ENCODE measurements at places on chromosomes 5 and 9.
A peak's percentile ranks its signal among the peaks of the same experiment; 100 is the strongest.

GRCh38 chr5:42984307-42984706 lies 55.8 kb downstream of the ANXA2R start:
- no peak for DNase-seq

- DNase-seq, result no peak
Observed at GRCh38 chr9:98081477-98082219, 25.1 kb downstream of the NANS start.

DNA sequence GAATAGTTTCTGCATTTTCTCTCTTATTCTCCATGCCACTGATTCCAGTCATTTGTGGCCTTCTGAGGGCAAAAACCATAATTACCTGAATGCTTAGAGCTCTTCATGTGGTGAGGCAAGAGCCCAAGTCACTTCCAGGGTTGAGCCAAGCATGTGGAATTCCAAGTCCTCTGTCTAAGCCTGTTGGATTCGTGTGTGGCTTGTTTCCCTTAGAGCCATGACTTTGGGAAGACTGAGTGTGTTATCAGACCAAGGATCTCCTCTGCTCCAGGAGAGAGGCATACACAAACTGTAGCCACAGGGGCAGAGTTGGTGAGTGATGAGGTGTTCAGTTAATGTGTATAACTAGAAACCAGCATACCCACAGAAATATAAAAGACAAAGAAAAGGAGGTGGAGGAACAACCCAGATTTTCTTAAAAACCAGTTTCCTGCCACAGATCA lies 27.1 kb downstream of the SLC22A5 start:
- no peak for DNase-seq

- no peak for DNase-seq
Observed at GRCh38 chr5:91417219-91417618, 34.1 kb upstream of the ARRDC3 start.

GRCh38 chr5:154743812-154744211 lies 11.4 kb upstream of the LARP1 start:
- no peak for DNase-seq

GRCh38 chr5:170408226-170408625 lies 19.1 kb upstream of the KCNMB1 start:
- peak; percentile 59 for DNase-seq

DNA sequence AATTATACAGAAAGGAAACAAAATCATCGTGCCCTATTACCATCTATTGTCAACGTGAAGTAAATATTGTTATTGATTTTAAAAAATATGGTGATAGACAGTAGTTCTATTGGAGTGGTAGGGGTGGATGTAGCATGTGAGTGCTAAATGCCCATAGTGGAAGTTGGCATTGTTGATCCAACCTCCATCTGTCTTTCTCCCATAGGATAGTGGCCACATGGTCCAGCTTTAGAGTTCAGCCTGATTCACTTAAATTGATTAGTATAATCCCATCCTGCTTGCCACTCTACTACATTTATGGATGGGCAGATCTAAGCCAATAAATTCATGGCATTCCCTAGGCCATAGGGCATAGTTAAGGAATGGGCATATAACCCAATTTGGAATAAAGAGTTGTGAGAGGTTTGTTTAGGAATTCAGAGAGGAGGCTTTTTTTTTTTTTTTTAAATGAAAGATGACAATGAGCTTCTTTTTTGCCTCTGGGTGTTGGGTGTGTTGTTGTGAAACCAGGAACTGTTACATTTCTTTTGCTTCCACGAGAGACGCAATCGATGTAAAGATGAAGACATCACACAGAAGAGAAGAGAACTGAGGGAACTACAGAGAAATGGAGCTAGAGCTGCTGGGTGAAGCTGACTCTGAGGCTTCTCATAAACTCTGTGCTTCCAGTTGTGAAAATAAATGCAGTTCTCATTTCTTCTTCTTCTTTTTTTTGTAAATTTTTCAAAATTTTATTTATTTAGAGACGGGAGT lies 12.5 kb upstream of the CHD1 start:
- no peak for DNase-seq

DNA sequence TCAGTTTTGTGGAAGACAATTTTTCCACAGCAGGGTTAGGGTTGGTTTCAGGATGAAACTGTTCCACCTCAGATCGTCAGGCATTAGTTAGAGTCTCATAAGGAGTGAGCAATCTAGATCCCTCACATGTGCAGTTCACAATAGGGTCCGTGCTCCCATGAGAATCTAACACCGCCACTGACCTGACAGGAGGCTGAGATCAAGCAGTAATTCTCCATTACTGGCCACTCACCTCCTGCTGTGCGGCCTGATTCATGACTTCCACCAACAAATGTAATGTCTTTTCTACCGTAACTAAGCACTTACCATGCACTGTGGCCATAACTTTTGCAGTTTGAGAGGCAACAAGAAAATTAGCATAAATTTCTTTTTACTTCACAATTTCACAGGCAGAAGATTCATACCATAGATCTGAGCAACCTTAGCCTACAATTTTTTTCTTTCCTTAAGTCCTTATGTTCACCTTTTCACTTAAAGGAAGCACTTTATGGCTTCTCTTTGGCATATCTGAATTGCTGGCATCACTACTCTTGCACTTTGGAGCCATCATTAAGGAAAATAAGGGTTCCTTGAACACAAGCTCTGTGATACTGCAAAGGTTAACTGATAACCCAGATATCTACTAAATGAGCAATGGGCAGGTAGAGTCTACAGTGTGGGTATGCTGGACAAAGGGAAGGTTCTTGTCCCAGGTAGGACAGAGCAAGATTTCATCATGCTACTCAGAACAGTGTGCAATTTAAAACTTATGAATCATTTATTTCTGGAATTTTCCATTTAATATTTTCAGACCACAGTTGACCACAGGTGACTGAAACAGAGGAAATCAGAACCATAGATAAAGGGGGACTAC lies 83.0 kb upstream of the IFNK start:
- no peak for DNase-seq

- DNase-seq, result peak; percentile 26
Observed at GRCh38 chr5:32475334-32476097, 31.0 kb upstream of the ZFR start.

DNA sequence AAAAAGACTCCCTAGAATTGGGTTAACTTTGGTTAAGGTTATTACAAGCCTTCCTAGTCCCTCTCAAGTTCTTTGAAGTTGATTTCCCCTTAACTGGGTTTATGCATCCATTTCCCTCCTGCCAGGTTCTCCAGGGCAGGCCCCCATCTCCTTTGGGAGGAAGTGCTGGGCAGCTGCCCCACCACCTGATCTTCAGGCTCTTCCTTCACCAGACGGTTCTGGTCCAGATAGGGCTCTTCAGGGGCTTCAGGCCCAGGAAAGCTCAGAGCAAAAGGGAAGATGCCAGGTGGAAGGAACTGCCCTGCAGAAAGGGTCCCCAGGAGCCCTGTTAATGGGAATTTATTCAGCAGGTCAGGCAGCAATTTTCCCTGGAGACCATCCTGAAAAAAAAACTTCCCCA lies 2.1 kb downstream of the SMIM32 start:
- no peak for DNase-seq

DNA sequence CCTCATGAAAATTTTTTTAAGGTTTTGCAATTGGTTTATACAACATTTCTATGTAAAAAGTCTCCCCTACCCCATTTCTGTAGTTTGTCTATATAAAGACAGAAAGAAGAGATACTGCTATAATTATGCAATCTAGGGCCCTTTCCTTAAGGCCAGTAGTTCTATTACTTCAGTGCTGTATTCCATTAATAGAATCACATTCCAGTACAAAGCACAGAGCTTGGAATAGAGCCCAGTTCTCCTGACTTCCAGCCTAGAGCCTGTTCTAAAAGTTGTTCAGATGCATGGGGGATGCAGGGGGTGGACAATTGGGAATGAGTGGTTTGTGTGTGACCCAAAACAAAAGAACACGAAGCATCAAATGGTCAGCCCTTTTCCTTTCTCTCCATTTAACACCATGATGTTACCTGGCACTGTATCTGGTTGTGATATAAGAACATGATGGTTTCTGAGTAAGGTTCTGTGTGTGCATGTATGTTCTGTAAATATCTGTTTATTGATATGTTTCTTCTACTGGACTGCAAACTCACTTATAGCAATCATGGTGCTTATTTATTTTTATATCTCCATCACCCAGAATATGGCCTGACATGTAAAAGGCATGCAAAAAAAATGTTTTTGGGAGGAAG lies 8.2 kb upstream of the GRAMD2B start:
- no peak for DNase-seq

- no peak for DNase-seq
Observed at GRCh38 chr9:129887334-129888292, 52.4 kb downstream of the USP20 start.

- DNase-seq, result no peak
Observed at GRCh38 chr5:125440905-125441304, 694.5 kb upstream of the ZNF608 start.

DNA sequence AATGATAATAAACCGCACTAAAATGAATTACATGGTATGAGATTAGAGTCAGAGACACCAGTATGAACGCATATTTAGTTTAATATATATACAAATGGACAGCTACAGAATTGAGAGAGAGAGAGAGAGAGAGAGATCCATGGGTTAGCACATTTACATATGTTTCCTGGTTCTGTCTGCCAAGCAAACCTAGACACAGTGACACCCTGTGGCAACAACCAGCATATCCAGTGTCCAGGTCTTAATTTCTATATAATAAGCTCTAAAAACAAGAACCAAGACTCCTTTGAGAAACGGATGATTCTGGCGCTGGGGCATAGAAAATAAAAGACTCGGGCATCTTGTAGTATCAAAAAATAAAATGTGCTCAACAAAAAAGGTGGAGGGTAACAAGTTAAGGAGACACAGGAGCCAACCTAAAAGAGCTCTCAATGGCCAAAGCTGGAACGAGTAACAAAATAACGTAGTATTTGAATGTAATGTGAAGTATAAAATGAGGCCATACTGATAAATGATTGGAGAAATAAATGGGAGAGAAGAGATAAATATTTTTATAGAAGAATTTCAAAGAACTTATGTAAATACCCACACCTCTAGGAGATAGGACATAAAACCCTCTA lies 84.5 kb downstream of the RFX3 start:
- no peak for DNase-seq

DNA sequence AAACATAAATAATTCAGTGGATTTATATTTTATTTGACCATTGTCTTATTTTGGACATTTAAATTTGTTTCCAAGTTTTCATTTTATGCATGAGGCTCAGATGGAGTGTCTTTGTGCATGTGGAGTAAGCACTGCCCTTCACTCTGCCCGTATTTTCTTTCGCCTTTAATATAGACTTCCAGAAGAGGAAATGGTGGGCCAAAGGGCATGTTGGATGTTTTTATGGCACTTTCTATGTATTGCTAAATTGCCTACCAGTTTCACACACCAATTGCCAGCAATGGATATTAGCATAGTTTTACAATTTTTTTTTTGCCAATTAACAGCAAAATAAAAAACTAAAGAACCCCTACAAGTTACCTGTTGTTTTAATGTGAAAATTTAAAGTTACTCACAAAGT lies 38.4 kb downstream of the ZSWIM6 start:
- DNase-seq, result no peak

GRCh38 chr5:619444-619843 lies 7.3 kb downstream of the CEP72 start:
- no peak for DNase-seq

GRCh38 chr9:119898316-119898715 lies 529.1 kb upstream of the BRINP1 start:
- no peak for DNase-seq

- no peak for DNase-seq
Observed at GRCh38 chr5:97172227-97172626, 10.8 kb downstream of the RIOK2 start.

DNA sequence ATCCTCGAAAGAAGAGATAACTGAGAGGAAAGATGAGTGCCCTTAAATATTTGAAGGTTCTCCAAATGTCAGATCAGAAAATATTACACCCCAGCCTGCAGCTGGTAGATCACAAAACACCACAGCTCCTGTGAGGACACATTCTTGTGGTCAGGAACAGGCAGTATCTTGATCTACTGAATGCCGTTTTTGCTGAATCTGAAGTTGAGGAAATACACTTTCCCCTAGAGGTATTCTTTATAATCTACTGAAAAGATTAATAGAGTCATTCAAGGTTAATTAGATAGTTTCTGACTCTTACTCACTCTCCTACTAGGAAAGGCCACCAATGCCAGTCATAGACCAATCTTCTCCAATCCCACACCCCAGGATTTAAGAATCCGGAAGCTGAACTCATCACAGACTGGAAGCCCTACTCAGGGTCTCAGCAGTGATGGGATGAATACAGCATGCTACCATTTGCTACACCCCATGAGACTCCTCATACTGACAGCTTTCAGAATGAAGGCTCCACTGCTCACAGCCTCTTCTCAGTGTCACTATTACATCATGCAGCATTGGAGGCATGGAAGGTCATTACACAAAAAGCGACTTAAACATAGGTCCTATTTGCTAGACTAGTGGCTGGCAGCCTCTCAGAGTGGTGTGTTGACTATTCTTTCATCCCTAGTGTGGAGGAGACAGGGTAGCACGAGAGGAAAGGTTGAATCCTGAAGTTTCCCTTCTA lies 143.9 kb upstream of the SLC1A3 start:
- no peak for DNase-seq

DNA sequence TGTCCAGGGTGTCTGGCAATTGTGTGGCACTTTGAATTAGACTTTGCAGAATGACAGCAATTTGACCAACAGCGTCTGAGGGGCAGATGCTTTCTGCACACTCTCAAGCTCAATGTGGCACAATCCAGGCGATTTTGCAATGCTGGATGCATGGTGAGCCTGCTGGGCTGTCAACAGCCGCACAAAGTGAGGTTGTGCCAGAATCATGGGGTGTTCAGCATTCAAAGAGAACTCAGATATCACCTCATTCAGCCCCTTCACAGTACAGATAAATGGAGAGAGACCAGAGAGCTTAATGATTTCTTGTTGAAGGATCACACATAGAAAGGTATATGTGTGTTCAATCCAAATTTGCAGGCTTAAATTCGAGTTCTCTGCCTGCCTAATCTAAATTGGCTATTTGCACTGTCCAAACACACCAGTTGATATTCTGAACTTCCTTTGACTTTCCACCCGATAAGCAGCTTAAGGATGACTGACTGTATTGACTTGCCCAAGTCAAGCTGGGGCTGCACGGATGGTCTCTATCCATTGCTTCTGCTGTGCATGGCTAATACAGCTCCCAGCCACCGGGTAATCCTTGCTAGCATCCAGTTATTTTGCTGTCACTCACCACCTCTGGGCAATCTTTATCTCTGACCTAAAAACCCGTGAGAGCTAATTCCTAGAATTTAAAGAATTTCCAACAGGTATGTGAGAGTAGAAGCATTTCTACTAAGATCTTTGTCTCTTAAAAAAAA lies 157.9 kb upstream of the TAS2R1 start:
- DNase-seq, result no peak

- no peak for DNase-seq
Observed at GRCh38 chr5:11037080-11037479, 276.0 kb upstream of the DAP start.

DNA sequence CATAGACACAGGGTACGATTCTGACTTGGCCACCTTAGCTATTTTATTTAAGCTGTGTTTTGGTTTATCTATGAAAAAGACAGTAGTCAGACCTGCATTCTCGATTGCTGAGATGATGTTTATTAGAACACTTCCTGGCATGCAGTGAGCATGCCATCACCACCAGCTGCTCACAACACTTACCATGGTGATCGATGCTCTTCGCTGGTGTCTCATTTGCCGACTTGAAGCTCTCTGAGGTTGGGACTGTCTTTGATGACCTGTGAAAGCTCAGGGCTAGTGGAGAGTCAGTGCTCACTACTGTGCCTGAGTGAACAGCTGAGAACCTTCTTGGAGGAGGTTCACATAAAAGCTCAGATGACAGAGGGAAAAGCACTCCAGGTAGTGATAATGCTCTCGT lies 4.4 kb upstream of the C9orf153 start:
- no peak for DNase-seq

Measured in H7 (cell line).